Mononuclear cell (primary cell): ENCODE measurements at places on chromosomes 1 and 21. TPM values are rescaled to one million over a fixed set of nuclear protein-coding genes. Genes with fewer than 3 reads are reported as not detected.

The TLCD4 gene
- total RNA-seq, result 0.21 TPM

The NGF gene
- not detected for total RNA-seq

The ZNF697 gene
- 4.1 TPM for total RNA-seq

The AK2 gene
- 29.1 TPM for total RNA-seq

The ERG gene
- total RNA-seq, result 1.4 TPM

The RPTN gene
- total RNA-seq, result not detected

The OR2L5 gene
- not detected for total RNA-seq

The TMEM200B gene
- not detected for total RNA-seq

The LHX8 gene
- not detected for total RNA-seq

The PLCH2 gene
- total RNA-seq, result 4.7 TPM

The CADM3 gene
- 0.10 TPM for total RNA-seq

The LHX4 gene
- 0.10 TPM for total RNA-seq

The TRIM46 gene
- total RNA-seq, result 0.52 TPM

The SLC22A15 gene
- 6.4 TPM for total RNA-seq

The SPRR3 gene
- total RNA-seq, result not detected

The CFHR4 gene
- total RNA-seq, result not detected

The STUM gene
- total RNA-seq, result not detected

The HPCAL4 gene
- 5.5 TPM for total RNA-seq

The CLDN14 gene
- total RNA-seq, result not detected

The COL6A1 gene
- 1.4 TPM for total RNA-seq

The C4BPB gene
- total RNA-seq, result 0.84 TPM

The CELA3B gene
- not detected for total RNA-seq

The CIART gene
- total RNA-seq, result 1.2 TPM

The CELA3A gene
- not detected for total RNA-seq

The NMNAT2 gene
- not detected for total RNA-seq

The MYOCOS gene
- total RNA-seq, result not detected

The CD53 gene
- 334 TPM for total RNA-seq

The KCNH1 gene
- total RNA-seq, result not detected

The ETV3 gene
- total RNA-seq, result 101 TPM

The S100A16 gene
- total RNA-seq, result not detected

The PTCH2 gene
- 0.52 TPM for total RNA-seq

The TNNT2 gene
- total RNA-seq, result 0.10 TPM

The MRPL39 gene
- total RNA-seq, result 11.8 TPM

The MMP23B gene
- total RNA-seq, result 1.3 TPM

The WNT2B gene
- total RNA-seq, result 0.31 TPM

The PFKFB2 gene
- total RNA-seq, result 5.1 TPM

The MEF2D gene
- total RNA-seq, result 52.7 TPM

The TMPRSS15 gene
- total RNA-seq, result 0.21 TPM

The CDK18 gene
- 0.94 TPM for total RNA-seq

The KCNE2 gene
- total RNA-seq, result not detected
